ENCODE measurements at places on chromosomes 13 and 19.

DNA sequence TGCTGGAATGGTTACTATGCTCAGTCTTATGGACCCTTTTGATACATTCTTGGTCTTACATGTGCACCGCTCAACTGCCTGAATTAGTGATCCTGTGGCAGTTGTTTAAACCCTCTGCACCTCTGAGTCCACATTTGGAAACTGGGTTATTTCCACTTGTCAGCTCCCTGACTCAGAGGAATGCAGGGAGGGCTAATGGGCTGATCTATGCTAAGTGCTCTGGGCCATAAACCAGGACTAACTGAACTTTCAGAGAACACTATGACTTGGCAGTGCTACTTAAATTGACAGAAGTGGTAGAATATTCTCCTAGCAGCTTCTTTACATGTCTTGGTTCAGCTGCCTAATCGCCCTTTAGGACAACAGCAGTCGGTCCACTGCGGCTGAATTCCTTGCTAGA lies 26.8 kb upstream of the MED4 start:
- DNase-seq, result no peak

- no peak for DNase-seq
Measured at GRCh38 chr13:43908156-43909126, 28.7 kb downstream of the LACC1 start.

GRCh38 chr13:72383646-72384045 lies 343.8 kb downstream of the MZT1 start:
- DNase-seq, result no peak

DNA sequence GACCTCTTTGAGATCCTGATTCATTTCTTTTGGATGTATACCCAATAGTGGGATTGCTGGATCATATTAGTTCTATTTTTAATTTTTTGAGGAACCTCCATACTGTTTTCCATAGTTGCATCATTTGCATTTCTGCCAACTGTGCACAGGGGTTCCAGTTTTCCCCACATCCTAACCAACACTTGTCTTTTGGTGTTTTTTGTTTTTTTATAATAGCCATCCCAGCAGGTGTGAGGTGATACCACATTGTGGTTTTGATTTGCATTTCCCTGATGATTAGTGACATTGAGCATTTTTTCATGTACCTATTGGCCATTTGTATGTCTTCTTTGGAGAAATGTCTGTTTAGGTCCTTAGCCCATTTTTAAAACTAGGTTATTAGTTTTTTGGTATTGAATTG lies 18.8 kb upstream of the GPR183 start:
- DNase-seq, result no peak

GRCh38 chr19:50580240-50580639 lies 12.0 kb upstream of the LRRC4B start:
- no peak for DNase-seq

- DNase-seq, result no peak
Measured at GRCh38 chr19:21758296-21758695, 9.1 kb downstream of the ZNF100 start.

DNA sequence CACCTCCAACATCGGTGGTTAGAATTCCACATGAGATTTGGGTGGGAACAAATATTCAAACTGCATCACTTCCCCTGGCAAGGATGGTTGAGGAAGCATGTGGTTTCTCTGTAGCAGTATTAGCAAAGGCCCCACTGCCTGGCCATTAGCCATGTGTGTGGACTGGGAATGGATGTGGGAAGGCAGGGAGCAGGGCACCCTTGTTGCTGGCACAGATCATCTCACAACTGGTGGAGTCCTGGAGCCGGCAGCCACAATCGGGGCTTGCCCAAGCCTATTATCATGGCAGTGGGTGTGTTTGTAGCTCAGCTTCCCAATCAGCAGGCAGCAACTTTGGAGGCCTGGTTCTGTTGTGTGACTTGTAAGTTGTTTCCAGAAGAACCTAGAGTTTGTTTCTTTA lies 391.9 kb downstream of the DLEU7 start:
- no peak for DNase-seq

GRCh38 chr13:50379584-50379983 lies 364.3 kb downstream of the KCNRG start:
- no peak for DNase-seq

DNA sequence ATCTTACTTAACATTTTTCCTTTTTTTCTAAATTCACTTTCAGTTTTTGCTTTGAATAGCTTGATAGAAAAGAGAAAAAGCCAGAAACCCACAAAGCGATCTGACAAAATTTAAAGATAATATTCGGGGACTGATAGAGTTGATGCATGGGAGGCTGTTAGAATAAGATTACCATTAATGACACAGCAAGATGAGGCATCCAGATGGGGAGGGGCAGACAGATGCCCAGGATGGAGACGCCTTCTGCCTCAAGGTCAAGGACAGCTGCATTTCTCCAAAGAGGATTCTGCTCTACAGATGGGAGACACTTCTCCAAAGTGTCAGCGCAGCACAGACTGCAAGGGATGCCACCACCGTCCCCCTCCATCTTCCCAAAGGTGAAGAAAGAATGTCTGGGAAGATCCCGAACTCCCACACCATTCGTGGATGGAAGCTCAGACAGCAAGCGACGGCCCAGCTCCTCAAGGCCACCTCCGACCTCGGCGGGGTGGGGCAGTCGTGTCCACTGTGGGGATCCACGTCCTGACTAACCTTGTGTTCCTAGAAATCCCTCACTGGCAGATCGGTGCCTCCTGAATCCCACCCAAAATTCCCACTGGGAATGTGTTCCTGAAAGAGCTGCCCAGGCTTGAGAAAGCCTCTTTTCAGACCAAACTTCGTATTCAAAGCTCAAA lies 32.9 kb downstream of the NAXD start:
- DNase-seq, result no peak

- no peak for DNase-seq
Measured at GRCh38 chr13:82962397-82962796, 919.9 kb downstream of the SLITRK1 start.

DNA sequence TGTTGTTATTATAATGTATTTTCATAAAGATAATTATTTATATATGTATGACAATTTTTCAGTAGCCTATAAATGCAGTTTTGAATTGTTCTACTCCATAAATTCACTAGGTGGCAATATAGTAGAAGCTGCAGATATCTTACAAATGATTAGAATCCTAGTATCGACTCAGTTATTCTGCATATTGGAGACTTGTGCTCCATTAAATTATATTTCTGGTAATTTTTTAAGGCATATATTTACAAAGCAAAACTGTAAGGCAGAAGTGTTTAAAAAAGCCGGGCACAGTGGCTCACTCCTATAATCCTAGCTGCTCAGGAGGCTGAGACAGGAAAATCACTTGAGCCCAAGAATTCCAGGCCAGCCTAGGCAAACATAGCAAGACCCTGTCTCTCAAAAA lies 58.7 kb downstream of the DPY19L3 start:
- no peak for DNase-seq

- no peak for DNase-seq
Measured at GRCh38 chr13:86562866-86563265, 763.6 kb upstream of the SLITRK6 start.

DNA sequence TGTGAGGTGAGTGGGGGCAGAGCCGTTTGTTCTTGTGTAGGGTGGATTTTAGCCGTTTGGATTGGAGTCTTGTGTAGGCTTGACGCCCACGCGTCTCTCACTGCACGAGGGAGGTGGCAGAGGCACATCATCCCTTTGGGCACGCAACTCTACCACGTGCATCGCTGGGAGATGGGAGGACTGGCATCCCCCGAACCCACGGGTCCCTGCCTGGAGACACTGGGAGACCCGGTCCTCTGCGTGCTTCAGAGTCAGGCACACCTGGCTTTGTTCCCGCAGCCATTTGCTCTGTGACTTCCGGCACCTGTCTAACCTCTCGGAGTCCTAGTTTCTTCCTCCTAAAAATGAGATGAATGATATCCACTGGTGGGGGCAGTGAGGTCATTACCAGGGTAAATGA lies 6.4 kb downstream of the ARHGEF7 start:
- no peak for DNase-seq

DNA sequence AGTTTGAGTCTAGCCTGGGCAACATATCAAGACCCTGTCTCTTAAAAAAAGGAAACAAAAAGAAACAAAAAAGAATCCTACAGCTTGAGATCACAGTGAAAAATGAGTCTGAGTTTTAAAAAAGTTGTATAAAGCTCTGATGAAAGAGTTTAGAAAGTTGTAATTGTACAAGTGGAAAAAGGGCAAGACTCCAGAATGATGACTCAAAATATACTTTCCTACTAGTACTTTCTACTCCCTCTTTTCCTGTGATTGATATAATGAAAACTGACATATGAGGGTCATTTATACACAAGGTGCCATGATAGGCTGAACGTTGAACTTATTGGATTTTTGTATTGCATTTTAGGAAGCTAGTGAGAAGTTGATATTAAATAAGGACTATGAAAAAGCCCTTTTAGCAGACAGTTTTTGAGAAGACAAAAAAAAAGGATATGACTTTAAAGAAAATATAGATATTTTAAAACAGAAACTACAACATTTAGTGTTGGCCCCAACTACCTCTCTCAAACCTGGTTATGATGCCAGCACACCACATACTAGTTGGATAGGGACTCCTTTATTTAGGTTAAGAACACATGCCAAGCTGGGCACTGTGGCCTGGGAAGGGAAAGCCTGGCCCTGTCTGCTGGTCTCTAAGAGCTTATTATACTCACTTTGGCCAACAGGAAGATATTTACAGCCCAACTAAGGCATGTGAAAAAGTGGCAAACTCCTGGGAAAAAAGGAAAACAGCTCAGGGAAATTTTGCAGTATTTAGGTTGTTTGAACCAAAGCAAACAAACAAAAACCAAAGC lies 116.6 kb downstream of the KL start:
- no peak for DNase-seq

DNA sequence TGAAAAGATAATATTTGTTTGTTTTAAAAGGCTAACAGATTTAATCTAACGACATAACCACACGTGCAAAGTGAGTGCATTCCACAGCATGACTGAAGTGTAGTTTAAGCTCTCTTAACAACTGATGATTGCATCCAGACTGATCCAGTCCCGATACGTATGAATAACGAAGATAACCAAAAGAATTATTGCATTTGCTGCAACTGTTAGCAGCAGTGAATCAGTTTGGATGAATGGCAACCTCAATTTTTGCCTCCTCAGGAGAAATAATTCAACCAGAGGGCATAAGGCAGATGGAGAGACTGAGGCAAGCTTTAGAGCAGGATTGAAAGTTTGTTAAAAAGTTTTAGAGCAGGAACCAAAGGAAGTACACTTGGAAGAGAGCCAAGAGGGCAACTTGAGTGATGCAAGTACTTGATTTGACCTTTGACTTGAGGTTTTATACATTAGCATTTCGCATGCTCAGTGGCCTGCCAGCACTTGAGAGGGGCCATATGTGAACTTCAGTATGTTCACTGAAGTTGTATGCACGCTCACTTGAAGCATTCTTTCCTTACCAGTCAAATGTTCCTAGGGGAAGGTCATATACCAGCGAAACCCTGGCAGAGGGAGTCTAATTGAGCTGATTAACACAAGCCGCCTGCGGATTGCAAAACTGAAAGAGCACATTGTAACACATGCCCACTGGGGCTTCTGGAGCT lies 835.0 kb upstream of the PCDH20 start:
- DNase-seq, result no peak

- no peak for DNase-seq
Measured at GRCh38 chr19:38711726-38712153, 32.5 kb downstream of the CAPN12 start.

- DNase-seq, result no peak
Measured at GRCh38 chr13:93775507-93776108, 549.0 kb downstream of the GPC6 start.

GRCh38 chr13:76043874-76044273 lies 407.7 kb downstream of the LMO7 start:
- no peak for DNase-seq

DNA sequence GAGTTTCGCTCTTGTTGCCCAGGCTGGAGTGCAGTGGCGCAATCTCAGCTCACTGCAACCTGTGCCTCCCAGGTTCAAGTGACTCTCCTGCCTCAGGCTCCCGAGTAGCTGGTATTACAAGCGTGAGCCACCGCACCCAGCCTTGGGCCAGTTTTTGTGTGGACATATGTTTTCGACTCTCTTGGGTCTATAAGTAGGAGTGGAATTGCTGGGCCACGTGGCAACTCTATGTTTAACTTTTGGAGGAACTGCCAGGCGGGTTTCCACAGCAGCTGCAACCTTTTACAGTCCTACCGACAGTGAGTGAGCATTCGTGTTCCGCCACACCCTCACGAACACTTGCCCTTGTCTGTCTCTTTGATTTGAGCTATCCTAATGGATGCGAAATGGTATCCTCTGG lies 44.9 kb downstream of the BICRA start:
- DNase-seq, result no peak

- no peak for DNase-seq
Measured at GRCh38 chr19:35281303-35281702, 1.0 kb upstream of the HAMP start.

All from activated CD8-positive, alpha-beta memory T cell treated with anti-CD3 and anti-CD28 coated beads for 1 hour (primary cell).